Islet precursor cell (in vitro differentiated cells): ENCODE measurements at places on chromosomes 1 and 21.

GRCh38 chr21:39400173-39400572, 45.4 kb downstream of the LCA5L start:
- DNase-seq = no peak

GRCh38 chr1:46369542-46370213, 24.4 kb upstream of the FAAH start:
- no peak for DNase-seq

DNA sequence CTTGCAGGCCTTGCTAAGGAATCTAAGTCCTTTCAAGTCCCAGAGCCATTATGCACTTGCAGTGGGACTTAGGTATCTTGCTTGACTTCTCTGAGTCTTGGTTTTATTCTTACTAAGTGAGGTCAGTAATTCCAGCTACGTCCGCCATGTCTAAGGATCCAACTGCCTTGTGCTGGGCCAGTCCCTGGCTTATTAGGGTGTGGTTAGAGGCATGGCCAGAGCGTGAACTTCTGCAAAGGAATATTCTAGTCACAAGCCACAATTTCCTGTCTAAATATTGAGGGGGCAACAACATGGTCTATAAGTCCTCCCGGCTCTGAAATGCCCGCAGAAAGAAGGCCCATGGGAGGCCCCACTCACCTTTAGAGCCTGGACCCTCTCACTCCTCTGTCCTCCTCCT, 82.9 kb downstream of the TMEM53 start:
- no peak for DNase-seq

- DNase-seq = no peak
Observed at GRCh38 chr1:62066713-62067112, 127.9 kb upstream of the L1TD1 start.

DNA sequence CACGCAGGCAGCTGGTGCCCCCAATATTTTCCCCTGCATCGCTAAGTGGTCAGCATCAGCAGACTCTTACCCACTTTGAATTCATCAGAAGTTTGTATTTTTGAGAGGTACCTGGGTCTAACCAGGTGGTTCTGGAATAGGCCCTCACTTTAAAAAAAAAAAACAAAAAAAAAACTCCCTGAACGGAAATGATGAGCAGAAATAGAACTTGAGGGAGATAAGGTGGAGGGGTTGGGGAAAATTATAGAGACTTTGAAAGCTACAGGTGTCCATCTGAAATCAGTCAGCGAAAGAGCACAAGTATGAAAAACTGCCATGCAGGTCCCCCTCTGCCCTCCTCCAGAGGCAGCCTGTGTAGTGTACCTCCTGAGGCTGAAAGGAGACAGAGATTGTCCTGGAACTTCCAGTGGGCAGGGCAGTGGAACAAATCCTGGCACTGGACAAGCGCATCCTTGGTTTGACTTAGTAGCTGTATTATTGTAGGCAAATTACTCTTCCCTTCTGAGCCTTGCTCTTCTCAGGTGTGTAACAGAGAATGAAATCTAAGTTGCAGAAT, 1.2 kb downstream of the SLAMF7 start:
- no peak for DNase-seq

DNA sequence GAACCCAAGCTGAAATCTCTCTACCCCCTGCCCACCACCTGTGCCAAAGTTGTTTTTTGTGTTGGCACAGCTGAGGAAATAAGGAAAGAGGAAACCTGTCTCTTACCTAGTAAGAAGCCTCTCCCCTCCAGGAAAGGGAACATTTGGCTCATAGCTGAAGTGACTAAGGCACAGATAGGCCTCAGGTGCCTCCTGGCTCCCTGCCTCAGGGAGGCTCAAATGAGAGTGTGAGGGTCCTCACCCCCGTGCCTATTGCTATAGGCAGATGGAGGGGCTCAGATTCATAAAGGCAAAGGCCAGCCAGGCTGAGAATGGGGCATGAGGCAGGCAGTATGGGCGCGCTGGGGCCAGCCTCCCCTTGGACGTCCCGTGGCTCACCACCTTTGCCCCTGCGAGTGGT, 7.4 kb downstream of the SLC30A2 start:
- no peak for DNase-seq

- DNase-seq = no peak
Observed at GRCh38 chr1:178937695-178938094, 66.8 kb upstream of the ANGPTL1 start.

DNA sequence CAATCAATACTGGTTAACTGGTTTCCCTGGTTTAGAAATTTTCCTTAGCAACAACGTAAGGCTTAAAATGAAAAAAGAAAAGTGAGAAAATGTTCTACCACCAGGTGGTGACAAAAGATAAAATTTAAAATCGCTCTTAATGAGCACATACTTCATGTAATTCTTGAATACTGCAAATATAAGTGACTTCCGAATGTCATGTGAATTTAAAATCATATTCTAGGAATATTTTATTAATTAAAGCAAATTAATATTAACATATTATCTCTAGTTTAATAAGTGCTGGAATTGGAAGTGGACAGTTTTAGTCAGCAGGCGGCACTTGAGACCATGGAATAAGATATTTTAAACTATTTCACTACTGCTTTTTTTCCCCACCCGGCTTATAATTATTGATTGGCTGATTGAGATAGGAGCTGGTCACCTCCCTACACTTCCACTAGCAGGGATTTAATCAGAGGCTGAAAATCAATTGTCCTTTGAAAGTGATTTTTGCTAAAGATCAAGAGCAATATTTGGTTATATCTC, 5.0 kb upstream of the ADAMTS1 start:
- no peak for DNase-seq

- DNase-seq = no peak
Observed at GRCh38 chr1:20083178-20083944, 13.4 kb downstream of the PLA2G5 start.

- DNase-seq = no peak
Observed at GRCh38 chr1:145740269-145740668, 21.0 kb downstream of the CD160 start.

DNA sequence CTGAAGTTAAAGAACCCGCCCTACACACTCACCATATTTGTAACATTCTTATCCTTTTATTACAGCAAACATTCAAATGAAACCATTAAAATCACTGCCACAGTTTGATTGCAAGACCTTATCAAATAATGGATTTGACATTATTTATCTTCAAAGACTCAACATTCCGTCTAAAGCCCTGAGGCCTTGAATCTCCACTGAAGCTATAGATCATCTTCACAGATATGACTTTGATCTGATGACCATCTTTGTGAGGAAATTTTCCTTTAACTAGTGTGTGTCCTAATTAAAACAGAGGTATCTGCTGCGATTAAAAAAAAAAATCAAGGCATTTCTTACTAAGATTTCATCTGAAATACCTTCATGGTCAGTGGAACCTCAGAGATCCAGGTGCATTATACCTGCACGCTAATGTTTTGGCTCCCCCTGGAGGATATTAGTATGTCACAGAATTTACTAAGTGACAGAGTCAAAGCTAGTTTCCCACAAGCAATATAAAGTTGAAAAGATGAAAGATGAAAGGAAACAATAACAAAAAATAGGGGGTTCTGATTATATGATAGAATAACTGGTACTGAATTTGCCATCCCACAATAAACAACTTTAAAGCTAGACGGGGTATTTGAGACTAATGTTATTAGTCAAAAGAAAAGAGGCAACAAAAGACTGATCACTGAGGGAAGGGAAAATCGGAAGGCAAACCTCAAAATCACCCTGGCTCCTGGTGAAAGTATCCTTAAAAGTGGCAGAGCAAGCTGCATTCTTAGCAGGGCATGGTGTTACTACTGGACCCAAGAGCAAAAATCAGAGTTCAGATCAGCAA, 923.4 kb downstream of the NCAM2 start:
- DNase-seq = no peak

- no peak for DNase-seq
Observed at GRCh38 chr1:173476197-173476664, 904 bp upstream of the PRDX6 start.

- DNase-seq = no peak
Observed at GRCh38 chr1:183952101-183952500, 85.4 kb downstream of the COLGALT2 start.

DNA sequence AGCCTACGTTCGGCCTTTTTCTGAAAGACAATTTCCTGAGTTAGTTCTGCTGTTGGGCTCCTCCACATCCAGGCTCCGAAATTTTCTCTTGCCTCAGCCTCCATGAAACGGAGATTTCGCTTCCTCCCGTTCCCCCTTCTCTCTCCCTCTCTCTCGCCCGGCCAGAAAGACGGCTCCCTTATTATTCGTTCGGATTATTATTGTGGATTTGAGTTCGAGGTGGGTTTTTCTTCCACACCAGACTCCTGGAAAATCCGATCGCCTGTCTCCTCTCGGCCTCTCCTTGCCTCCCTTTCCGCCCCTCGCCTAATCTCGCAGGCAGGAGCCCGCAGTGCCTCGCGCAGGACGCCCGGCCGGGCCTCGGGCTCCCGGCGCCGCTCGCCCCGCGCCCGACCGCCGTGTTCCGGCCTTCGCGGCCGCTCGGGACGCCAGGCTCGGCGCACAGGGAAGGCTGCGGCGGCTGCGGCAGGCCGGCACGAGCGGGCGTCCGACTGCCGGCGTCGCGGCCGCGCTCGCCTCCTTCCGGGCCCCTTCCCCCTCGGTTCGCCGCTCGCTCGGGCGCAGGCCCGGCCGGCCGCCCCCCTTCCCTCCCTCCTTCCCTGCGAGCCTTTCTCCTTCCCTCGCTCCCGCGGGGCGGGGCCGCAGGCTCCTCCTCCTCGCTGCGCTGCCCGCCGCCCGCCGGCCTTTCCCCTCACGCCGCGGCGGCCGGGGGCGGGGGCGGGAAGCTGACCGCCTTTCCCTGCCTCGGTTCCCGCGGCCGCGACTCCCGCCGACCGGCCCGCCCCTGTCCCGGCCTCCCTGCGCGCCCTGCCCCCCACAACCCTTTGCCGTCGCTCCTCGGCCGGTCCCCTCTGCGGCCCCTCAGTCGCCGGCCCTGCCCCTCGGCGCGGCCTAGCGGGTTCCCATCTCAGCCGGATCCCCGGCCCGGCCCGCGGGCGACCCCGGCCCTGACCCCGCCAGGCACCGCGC, at the start of gene ARHGEF11:
Gene ARHGEF11, minus strand, starts transcription at position 493 of the 969 bp plus-strand sequence. CDS start 1,412 bp downstream, outside the sequence.
- peak; percentile 95 for DNase-seq

- DNase-seq = peak; percentile 13
Observed at GRCh38 chr1:234841710-234842231, 231.8 kb upstream of the IRF2BP2 start.

DNA sequence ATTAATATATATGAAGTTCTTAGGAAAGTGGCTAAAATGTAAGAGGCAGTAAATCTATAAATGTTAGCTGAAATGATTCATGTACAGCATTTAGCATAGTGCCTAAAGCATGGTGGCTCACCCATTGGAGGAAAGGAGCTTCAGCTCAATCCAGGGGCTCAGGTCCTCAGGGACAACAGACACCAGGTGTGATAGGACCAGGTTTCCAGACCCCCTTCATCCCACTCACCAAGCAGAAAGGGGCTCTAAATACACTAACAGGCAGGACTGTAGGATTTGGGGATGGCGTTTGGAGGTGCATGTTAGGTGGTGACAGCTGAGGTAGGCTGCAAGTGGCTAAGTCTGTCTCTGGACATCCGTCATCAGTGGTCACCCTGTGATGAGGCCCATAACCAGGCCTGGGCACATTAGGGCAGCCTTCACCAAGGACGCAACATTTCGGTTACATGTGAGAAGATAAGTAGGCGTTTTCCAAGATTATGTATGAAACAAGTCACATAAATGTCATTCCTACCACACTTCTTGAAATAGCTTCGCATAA, 233.1 kb downstream of the C1orf94 start:
- DNase-seq = no peak

DNA sequence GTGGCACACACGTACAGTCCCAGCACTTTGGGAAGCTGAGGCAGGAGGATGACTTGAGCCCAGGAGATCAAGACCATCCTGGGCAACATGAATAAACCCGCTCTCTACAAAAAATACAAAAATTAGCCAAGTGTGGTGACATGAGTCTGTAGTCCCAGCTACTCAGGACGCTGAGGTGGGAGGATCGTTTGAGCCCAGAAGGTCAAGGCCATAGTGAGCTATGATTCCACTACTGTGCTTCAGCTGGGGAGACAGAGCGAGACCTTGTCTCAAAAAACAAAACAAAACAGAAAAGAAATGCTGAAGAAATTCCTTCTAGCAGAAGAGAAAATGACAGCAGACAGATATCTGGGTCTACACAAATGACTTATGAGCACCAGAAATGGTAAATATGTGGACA, 10.3 kb downstream of the ALDH9A1 start:
- DNase-seq = no peak

- DNase-seq = no peak
Observed at GRCh38 chr1:31769720-31770390, 5.7 kb upstream of the ADGRB2 start.

DNA sequence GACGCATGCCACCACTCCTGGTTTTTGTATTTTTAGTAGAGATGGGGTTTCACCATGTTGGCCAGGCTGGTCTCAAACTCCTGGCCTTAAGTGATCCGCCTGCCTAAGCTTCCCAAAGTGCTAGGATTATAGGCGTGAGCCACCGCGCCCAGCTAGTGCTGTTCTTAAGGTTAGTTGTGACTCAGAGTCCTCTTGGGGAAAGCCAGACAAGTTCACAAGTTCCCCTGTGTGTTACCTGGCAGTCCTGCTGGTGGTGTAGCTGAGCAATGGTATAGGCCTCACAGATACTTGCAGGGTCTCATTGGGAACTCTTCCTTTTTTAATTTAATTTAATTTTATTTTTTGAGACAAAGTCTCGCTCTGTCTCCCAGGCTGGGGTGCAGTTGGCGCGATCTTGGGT, 10.6 kb downstream of the CFAP126 start:
- DNase-seq = no peak

DNA sequence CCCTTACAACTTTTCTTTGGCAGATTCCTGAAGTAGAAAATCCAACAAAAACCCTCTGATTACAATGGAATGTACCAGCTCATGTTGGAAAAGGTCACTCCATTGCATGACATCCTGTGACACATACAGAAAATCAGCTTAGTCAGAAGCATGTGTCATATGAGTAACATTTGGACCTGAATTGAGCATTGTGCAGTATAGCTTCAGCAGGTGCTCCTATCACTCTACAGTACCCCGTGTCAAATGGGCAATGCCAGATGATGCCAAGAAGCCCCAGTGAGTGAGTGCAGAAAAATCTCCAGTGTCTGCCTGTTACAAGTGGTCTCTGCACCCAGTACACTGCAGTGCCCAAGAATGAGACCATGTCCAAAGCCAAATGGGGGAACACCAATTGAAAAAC, 129.7 kb upstream of the RUNX1 start:
- DNase-seq = no peak

- DNase-seq = no peak
Observed at GRCh38 chr21:18743531-18743930, 339.9 kb upstream of the TMPRSS15 start.

DNA sequence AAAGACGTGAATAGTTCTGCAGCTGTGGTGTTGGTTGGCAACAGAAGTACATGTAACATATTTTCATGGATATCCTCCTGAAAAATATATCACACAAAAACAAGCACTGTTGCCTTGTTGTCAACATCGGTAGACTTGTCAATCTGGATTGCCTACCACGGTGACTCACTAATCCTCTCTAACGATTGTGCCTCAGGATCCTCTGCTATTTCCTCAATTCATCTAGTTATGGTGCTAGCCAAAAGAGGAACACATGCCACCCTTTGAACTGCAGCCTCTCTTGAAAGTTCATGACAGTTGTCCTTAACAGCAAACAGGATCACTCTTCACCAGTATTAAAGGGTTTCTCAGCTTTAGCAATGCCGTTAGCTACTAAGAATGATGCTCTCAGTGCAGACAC, 25.7 kb downstream of the RASAL2 start:
- DNase-seq = no peak
